Type B pancreatic cell (in vitro differentiated cells): ENCODE measurements at places on chromosomes 5 and 9. TPM values are rescaled to one million over a fixed set of nuclear protein-coding genes. Genes with fewer than 3 reads are reported as not detected.

DNA sequence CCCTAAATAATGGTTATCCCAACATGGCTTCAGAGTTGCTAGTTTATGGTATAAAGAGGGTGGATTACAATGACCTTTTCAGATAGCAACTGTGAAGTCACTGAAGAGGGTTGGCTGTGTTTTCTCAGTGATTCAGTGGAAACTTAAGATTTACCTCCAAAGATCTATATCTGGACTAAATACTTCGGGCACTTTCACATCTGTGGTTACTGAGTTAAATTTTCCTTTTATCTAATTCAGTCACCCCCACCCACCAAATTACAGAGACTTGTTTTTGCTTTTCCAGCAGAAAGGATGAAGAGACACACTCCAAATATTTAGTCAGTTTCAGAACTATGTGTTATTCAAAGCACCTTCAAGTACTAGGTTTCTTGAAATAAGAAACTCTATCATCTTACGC, 573.2 kb downstream of the CCDC171 start:
- DNase-seq: no peak

GRCh38 chr9:120935383-120935857, 8.8 kb upstream of the TRAF1 start:
- no peak for DNase-seq

DNA sequence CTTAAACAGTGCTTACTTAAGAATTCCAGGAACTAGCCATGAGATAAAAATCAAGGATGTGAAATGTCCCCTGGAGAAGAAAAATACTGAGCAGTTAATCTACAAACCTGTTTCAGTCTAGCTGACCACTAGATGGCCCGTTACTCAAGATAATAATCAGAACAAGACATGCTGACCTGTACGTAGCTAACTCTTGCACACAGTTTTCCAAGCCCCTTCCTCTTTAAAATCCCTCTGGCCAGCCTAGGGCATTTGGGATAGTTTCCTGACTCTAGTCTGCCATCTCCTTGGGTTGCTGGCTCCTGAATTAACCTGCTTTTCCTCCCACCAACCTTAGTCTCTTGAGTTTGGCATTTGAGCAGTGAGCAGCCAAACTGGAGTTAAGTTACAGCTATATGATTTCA, 59.2 kb upstream of the TRAF1 start:
- no peak for DNase-seq

DNA sequence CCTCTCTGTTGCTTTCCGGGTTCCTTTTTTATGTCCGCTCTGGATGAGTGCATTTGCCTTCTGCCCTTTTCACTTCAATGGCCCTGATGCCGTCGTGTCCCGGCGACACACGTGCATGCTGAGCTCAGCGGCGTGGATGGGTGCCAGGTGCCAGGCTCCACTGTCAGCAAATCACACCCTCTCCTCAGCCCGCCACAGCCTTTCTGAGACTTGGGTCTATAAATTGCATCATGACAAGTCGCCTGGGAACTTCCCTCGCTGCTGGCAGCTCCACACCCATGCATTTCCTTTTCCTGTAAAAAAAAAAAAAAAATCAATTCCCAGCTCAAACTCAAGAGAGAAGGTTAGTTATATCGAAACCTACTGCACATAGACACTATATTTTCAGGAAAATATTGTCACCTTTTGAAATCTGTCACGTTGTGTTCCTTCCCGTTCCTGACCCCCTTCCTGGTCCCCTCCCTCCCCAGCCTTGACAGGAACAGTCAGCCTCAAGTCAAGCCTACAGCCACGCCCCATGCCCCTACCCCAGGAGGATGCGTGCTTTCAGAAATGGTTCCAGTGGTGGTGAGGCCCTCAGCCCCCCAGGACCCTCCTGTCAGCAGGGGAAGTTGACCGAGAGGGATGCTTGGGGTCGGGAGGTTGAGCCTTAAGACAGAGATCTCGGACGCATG, 110.3 kb upstream of the PTCH1 start:
- DNase-seq: no peak

DNA sequence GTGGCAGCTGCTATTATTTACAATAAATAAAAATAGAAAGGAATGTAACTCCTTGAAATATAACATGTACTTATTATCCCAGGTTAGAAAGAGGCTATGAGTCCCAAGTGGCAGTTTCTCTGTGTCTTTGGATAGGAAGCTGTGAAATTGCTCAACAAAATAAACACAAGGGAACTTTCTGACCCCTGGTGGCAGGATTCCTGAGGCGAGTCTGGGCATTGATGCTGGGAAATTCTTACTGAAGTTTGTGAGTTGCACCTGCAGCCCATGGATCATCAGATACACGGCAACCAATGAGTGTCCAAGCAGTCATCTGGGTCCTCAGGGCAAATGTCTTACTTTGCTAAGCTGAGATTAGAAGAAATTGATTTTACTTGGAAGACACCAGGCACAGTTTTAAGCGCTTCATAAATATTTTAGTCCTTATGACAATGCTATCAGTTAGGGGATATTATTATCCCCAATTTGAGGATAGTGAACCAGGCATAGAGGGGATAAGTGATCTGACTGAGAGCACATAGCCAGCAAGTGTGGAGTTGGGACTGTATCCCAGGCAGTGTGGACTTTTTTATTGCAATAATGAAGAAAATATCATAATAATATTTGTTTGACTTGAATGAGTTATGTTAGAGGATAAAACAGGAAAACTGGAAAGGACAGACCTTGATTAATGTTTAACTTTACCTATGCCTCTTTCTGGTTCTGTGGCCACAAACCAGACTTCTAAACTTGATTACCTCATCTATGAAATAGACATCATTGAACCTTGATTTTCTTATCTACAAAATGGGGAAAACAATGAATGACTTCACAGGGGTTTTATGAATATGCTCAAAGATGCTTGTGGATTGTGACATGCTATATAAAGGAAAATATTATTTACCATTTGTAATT, 265.5 kb upstream of the ADAMTSL1 start:
- no peak for DNase-seq

- no peak for DNase-seq
Observed at GRCh38 chr9:134192951-134193731, 28.8 kb upstream of the RNU6ATAC start.

GRCh38 chr9:5684101-5684500, 55.2 kb downstream of the RIC1 start:
- DNase-seq: no peak

DNA sequence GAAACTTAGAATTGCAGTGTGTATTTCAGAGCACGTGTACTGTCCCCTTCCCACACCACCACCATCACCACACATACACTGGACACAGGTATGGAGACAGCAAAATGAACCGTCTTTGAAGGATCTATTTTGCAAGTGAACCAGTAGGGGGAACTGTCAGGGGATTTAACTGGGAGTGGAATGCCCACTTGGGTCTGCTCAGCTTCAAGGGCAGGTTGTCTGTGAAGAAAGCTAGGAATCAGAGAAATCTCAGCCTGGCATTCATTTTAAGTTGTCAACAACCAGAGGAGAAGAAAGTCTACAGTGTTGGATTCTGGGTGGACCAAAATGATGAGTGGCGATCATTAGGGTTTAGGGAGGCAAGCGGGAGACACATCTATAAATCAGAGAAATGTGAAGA, 147.0 kb downstream of the DCP2 start:
- DNase-seq: no peak

GRCh38 chr9:33329117-33329563, 38.8 kb downstream of the NFX1 start:
- DNase-seq: no peak

GRCh38 chr9:132274861-132275260, 79.9 kb downstream of the SETX start:
- DNase-seq: no peak

- DNase-seq: no peak
Observed at GRCh38 chr5:43161244-43161643, 30.8 kb upstream of the NIM1K start.

DNA sequence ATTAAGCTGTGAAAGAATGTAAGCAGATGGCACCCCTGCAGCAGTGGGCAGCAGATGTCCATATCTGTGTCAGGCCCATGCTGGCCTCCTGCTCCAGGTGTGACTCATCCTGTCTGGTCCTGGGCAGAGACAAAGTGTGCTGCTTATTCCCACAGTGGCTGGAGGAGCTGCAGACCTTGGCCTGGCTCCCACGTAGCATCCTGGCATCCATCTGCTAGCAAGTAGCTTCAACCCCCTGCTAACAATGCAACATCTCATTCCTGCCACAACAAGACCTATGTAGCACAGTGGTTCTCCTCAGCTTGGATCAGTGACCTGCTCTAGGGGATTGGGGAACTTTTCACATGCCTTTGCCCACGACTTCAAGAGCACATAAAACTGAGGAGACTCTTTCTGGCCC, 126.4 kb upstream of the SLC12A2 start:
- no peak for DNase-seq

DNA sequence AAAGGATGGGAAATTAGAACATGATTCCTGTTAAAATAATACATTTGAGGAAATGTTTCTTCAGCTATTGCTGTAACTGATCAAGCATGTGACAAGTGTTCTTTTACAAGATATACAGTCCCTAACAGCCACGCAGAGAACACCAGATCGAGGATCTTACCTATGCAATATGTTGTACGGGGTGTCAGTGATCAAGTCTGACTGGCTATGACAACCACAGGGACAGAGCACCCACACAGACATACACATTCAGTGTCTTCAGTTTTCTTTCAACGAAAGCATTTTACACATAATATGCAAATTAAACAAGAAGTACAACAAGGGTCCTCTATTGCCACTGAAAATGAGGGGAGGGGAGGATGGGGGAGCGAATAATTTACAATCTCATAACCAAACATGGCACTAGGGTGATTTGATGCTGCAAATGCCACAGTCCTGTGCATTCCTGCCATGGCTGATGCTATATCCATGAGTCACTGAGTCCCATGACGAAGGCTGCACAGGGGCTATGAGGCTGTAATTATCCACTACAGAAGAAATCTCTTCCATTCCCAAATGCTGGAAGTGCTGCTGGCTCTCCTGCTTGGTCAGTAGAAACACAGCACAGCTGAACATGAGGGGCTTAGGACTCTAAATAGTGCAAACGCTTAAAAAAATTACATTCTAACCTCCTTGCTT, 118.2 kb downstream of the KLHL3 start:
- DNase-seq: no peak

DNA sequence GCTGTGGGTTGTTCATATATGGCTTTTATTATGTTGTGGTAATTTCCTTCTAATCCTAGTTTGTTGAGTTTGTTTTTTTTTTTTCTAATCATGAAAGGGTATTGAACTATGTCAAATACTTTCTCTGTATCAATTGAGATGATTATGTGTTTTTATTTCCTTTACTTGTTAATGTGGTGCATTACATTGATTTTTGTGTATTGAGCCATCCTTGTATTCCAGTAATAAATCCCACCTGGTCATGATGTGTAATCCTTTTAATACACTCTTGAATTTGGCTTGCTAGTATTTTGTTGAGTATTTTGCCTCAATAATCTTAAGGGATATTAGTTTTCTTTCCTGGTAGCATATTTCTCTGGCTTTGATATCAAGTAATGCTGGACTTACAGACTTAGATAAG, 13.1 kb upstream of the ERCC6L2 start:
- DNase-seq: no peak

GRCh38 chr9:85599540-85600105, 142.1 kb downstream of the AGTPBP1 start:
- no peak for DNase-seq

The SCGB3A2 gene
- 1.4 TPM in 1 of 2 replicates, not detected in the other for total RNA-seq

The TMC1 gene
- total RNA-seq: not detected in 2 replicates

The MCTP1 gene
- 4.6 and 14.8 TPM in 2 replicates for total RNA-seq

GRCh38 chr5:174291-174600, 17.0 kb upstream of the LRRC14B start:
- no peak for DNase-seq

The RIGI gene
- total RNA-seq: 5.8 and 7.7 TPM in 2 replicates

The ANXA6 gene
- total RNA-seq: 42.8 and 200 TPM in 2 replicates

- no peak for DNase-seq
Observed at GRCh38 chr5:68748101-68748500, 345.7 kb upstream of the SLC30A5 start.

The ADAMTS19 gene
- total RNA-seq: 9.3 and 12.7 TPM in 2 replicates

- peak; percentile 78 for DNase-seq
Observed at GRCh38 chr5:32709750-32710549, 1.2 kb upstream of the NPR3 start.

- DNase-seq: no peak
Observed at GRCh38 chr5:172558076-172558976, 82.7 kb upstream of the NEURL1B start.

The IRX2 gene
- total RNA-seq: 31.4 and 42.2 TPM in 2 replicates

GRCh38 chr5:52638732-52639131, 149.0 kb upstream of the ITGA1 start:
- DNase-seq: no peak

DNA sequence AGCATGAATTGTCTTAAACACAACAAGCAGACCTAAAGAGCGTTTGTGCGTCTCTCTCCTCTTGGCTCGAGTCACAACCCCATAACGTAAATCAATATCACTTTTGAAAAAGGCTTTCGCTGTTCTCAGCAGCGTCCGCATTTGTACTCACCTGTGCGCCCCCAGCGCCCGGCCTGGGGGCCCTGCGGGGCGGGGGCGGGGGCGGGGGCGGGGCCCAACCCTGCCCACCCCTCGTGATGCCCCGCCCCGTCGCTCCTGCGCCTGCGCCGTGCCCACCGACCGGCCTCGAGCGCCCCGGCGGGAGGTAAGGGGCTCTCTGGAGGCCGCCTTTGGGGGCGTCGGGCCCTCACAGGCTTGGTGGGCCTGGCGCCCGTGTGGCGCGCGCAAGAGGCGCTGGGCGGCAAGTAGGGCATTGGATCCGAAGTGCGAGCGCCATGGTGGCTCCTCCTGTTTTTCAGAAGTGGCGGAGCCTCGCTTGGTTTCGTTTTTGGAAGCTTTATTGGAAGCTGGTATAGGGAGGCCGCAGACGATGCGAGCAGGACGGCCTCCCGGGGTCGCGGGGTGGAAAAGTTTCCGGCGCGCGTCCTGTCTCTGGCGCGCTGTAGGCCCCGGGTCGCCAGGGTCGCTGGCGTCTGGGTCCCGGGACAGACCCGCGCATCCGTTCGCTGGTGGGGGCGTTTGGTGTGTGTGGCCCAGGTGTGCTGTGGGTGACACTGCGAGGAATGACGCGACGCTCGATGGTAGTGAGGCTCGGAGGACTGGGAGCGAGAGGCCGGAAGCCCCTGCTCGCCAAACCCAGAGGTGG, at the start of gene STX17:
Gene STX17, plus strand, starts transcription at position 252 of the 805 bp plus-strand sequence. CDS start 8,586 bp downstream, outside the sequence.
- peak; percentile 87 for DNase-seq

The SLC25A51 gene
- 26.9 and 32.5 TPM in 2 replicates for total RNA-seq

The RUSC2 gene
- total RNA-seq: 6.3 and 22.1 TPM in 2 replicates

- DNase-seq: no peak
Observed at GRCh38 chr5:138179277-138179857, 455 bp downstream of the KIF20A start.

DNA sequence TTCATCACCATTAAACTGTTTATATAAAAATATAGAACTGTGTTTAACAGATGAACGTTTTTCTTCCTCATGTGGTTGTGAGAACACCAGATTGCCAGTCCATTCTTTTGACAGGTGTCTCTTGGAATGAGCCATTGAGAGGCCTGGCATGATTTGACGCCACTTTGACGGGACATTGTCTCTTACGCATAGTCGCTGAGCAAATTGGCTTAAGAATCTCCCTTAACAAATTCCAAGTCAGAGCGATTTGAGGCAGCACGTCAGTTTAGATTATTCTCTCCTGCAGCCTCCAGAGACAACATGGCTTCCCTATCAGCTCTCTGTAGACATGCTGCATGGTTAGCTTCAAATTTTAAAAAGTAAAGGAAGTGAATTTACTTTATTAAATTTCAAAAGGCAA, 510.7 kb upstream of the ACO1 start:
- DNase-seq: no peak

The AGXT2 gene
- total RNA-seq: not detected in 2 replicates
